ENCODE measurements at places on chromosomes 4 and X. TPM values are rescaled to one million over a fixed set of nuclear protein-coding genes. Genes with fewer than 3 reads are reported as not detected.

Gene TMEM47
- total RNA-seq, result not detected

Gene CA5B
- total RNA-seq, result 8.8 TPM

Gene RASSF6
- not detected for total RNA-seq

Gene PLS3
- 0.66 TPM for total RNA-seq

- no peak overlapping the region for H3K27ac ChIP-seq
- DNase-seq, result no peak
- no peak overlapping the region for H3K4me3 ChIP-seq
- no peaks in the 10 kb centered on the region for H3K4me1 ChIP-seq
- no peaks in the 10 kb centered on the region for H3K27me3 ChIP-seq
These were observed 436.2 kb downstream of the FAT4 start for GRCh38 chr4:125750828-125751466.

DNA sequence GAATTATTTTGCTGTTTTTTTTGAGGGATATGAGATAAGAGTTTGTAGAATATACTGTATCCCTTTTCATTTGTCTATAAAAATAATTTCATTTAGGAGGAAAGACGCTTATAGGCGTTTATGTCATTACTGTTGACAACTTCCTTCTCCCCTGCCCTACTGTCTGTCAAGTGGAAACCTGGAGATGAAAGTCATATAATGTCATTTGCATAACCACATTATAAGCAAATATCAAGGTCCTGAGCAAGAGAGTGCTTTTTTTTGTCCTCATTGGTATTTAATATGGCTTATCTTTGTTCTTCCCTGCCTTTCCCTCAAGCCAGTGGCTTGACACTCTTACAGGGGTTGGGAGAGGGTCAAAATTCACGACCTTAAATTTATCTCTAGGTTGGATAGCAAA, 55.8 kb downstream of the LRP2BP start:
- no peak overlapping the region for H3K27ac ChIP-seq
- no peak overlapping the region for H3K4me3 ChIP-seq
- DNase-seq, result no peak
- H3K27me3 ChIP-seq, result no peaks in the 10 kb centered on the region
- H3K36me3 ChIP-seq, result no peaks in the 10 kb centered on the region
- H3K4me1 ChIP-seq, result peaks cover 4% of the 10 kb centered on the region

DNA sequence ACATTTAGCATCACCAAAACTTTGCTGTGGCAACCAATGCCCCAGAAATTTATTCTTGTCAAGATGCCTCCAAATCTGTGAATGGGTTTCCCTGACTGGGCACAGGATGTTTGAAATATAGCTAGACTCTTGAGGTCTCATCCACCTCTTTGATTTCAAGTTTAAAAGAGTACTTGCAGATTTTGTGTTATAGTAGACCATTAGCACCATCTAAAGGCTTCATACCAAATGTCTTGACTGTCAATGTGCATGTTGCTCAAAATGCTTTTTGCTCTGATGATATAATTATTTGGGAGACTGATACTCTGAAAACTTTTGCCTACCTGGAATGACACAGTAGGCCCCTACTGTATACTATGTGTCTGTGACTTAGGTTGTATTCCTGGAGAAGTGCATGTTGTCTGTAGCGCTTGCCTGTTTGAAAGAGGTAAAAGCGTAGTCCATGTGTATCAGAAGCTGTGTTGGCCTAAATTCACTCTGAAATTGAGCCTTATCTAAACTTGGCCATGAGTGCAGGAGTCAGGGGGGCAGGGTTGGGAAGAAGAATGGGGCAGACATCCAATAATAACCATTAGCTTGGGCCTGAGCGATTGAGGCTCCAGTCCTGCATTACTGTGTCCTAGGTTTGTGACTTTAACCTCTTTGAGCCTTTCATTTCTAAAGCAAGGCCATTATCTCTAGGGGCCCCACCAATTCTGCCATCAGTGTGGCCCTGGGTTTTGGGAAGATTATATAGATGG, 33.8 kb downstream of the NDP start:
- no peaks in the 10 kb centered on the region for H3K4me1 ChIP-seq
- H3K27me3 ChIP-seq, result no peaks in the 10 kb centered on the region
- H3K36me3 ChIP-seq, result no peaks in the 10 kb centered on the region
- no peak for DNase-seq
- no peak overlapping the region for H3K4me3 ChIP-seq

- no peaks in the 10 kb centered on the region for H3K27me3 ChIP-seq
- no peak for DNase-seq
- no peaks in the 10 kb centered on the region for H3K36me3 ChIP-seq
These were observed 68.3 kb downstream of the AFF2 start for GRCh38 chrX:148568763-148569162.

DNA sequence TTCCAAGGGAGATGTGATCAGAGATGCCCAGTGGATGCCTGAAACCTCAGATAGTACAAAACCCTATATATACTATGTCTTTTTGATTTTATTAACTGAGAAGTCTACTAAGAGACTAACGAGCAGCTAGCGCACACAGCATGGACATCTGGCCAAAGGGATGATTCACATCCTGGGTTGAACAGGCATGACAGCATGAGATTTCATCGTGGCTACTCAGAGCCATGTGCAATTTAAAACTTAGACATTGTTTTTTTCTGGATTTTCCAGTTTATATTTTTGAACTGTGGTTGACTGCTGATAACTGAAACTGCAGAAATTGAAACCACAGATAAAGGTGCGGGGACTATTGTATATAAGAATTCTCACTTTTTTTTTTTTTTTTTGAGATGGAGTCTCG, 2252.9 kb upstream of the AGA start:
- H3K4me1 ChIP-seq, result no peaks in the 10 kb centered on the region
- no peak overlapping the region for H3K27ac ChIP-seq
- H3K27me3 ChIP-seq, result no peaks in the 10 kb centered on the region

GRCh38 chr4:151540728-151541388, 131.9 kb downstream of the FHIP1A start:
- H3K4me3 ChIP-seq, result no peak overlapping the region
- no peaks in the 10 kb centered on the region for H3K36me3 ChIP-seq
- DNase-seq, result no peak
- no peaks in the 10 kb centered on the region for H3K4me1 ChIP-seq

- no peaks in the 10 kb centered on the region for H3K36me3 ChIP-seq
- no peak for DNase-seq
- H3K27ac ChIP-seq, result no peak overlapping the region
- no peaks in the 10 kb centered on the region for H3K4me1 ChIP-seq
These were observed 69.0 kb downstream of the BEND2 start for GRCh38 chrX:18151649-18152048.

- H3K36me3 ChIP-seq, result no peaks in the 10 kb centered on the region
- H3K4me1 ChIP-seq, result no peaks in the 10 kb centered on the region
- H3K4me3 ChIP-seq, result no peak overlapping the region
- no peak overlapping the region for H3K27ac ChIP-seq
These were observed 457.4 kb downstream of the CENPC start for GRCh38 chr4:67087897-67088296.

DNA sequence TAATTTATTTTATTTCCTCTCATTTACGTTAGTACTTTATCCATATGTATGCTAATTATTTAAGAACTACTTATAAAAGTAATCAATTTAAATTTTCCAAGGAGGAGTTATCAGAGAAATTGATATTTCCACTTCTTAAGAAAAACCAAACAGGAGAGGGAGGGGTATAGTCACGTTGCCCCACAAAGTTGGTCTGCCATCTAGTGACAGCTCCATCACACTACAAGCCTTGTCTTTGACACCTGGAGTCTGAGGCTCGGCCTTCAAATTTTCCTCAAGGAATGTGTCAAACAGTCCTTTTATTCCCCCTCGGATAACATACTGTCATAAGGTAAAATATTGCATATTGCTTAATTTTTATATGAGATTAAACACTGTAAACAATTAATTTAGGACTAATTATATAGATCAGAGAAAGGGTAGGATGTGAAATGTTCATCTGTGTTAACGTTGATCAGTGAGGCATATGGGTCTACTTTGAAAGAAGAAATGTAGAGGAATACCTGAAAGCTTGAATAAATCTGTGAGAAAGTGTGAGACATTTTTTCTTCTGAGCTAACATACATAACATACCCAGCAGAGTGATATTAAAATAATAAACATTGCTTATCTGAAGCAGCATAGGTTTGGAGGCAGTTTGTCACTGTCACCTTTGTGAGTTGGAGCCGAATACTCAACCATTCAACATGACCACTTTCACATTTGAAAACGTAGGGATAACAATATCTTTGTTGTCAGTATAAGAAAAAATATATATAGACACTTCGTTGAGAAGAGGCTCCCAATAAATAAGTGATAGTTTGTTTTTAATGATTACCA, 114.4 kb downstream of the GLRA3 start:
- no peak overlapping the region for H3K27ac ChIP-seq
- no peaks in the 10 kb centered on the region for H3K36me3 ChIP-seq
- H3K27me3 ChIP-seq, result no peaks in the 10 kb centered on the region
- no peak for DNase-seq
- no peaks in the 10 kb centered on the region for H3K4me1 ChIP-seq

GRCh38 chr4:8398347-8398746, 42.2 kb downstream of the ACOX3 start:
- H3K4me1 ChIP-seq, result no peaks in the 10 kb centered on the region
- H3K27ac ChIP-seq, result no peak overlapping the region
- DNase-seq, result no peak
- no peak overlapping the region for H3K4me3 ChIP-seq
- H3K36me3 ChIP-seq, result peaks cover 9% of the 10 kb centered on the region

GRCh38 chr4:57866468-57867171, 756.4 kb upstream of the IGFBP7 start:
- H3K4me3 ChIP-seq, result no peak overlapping the region
- no peaks in the 10 kb centered on the region for H3K4me1 ChIP-seq
- H3K27ac ChIP-seq, result no peak overlapping the region
- no peaks in the 10 kb centered on the region for H3K27me3 ChIP-seq
